ENCODE measurements at places on chromosomes 2 and 18.
A peak's percentile ranks its signal among the peaks of the same experiment; 100 is the strongest.

DNA sequence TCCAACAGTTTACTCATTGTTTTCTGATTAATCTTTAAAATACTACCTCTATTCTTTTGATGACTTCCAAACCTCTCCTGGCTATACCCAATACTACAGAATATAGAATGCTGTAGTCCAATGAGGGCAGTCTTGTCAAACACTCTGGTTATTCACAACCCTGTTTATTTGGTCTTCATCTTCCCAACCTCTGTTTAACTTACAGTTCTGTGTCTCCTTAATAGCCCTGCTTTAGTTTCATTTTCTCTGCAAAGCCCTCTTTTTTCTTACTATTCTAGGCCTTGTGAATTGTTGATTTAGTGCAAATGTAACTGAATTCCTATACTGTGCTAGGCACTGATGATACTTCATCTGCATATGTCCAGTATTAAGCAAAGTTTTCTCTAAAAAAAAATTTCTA lies 40.0 kb downstream of the ACVR2A start:
- DNase-seq: no peak

- DNase-seq: peak; percentile 14
Measured at GRCh38 chr2:107986278-107987217, at the start of gene SLC5A7. TSS of gene SLC5A7 (plus strand) at chr2:107986524. CDS start at chr2:107988156, 1,632 bp downstream.

DNA sequence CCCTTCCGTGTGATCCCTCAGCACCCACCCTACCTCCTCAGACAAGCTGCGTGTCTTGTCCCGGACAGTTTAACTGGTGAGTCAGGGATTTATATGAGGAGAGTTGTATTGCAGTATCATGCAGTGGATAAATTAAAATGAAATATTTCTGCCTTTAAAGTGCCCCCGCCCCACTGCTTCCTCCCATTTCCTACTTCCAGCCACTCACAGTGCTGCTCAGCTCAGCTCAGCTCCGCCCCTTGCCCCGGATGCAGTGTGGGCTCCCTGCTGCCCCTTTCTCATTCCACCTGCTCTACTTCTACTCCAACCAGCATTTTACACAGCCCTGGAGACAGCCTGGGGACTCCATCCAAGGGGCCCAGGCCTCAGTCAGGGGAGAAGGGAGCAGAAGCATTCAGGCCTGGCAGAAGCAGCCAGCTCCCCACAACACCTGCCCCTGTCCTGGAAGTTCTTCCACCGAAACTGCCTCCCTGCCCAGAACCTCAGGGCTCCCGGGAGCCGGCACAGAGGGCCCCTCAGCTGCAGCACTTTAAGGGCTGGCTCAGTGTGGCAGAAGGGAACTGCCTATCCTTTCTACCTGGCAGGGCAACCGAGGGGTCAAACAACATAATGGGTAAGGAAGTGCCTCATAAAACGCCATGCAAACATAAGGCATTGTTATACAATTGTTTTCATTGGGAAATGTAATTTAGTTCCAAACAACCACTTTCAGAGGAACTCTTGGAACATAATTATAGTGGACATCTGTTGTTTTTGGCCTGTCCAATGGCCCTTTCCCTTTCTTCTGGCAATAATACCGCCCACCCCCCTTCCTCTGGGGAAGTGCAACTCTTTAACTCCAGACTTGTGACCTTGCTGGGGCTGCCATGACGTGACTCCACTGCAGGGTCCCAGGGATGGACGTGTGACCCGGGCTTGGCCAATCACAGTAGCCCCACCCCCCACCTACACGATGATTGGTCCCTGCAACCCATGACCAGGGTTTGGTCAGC lies 102.3 kb downstream of the LIPG start:
- DNase-seq: no peak

GRCh38 chr2:219309278-219309677 lies at the start of gene PTPRN:
TSS of gene PTPRN (minus strand) at chr2:219309401. CDS start at chr2:219309332, 69 bp downstream.
- no peak for DNase-seq

- no peak for DNase-seq
Measured at GRCh38 chr2:78718024-78718423, 307.5 kb upstream of the REG3G start.

DNA sequence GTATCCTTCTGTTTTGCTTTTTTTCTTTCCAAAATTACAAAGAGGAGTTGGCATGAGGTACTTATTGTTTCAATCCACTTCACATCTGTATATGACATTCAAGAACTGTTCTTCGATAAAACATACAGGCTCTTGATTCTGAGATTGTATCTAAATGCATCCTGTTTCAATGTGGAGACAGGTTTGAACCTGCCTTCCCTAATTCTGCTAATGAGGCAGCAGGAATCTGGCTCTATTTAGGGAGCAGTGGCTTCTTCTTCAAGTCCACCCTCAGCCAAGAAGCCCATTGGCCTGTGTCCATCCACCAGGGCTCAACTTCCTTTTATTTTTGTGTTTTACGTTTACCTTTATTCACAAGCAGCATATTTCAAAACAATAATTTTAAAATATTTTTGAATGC lies 84.8 kb upstream of the PIK3C3 start:
- no peak for DNase-seq

- no peak for DNase-seq
Measured at GRCh38 chr2:25323042-25323514, 18.6 kb downstream of the DNMT3A start.

DNA sequence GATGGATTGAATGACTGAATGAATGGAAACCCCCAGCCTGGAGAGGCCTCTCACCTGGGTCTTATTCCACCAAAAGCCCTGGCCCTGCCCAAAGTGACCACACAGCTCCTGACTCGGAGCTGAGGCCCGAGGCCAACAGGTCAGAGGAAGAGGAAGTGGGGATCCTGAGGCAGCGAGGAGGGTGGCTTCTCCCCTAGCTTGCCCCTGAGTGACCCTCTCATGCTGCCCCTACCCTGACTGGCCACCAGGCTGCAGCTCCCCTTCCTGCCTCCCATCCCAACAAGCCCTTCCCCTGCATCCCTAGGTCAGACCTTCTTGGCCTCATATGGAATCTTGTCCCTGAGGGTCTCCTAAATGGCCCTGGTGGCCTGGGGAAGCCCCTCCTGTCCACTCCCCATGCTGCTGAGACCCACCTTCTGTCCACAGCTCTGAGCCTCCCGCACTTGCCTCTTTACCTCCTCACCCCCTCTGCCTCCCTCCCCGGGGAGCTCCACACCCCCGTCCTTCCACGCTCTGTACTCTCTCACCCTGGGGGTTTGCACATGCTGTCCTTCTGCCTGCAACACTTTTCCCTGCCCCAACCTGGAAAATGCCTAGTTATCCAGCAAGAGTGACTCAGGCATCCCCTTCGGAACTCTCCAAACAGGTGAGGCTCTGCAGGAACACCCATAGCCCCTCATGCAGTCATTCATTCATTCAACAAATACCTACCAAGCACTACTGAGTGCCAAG lies 134.8 kb upstream of the HDAC4 start:
- no peak for DNase-seq

GRCh38 chr2:29017716-29018435 lies 36.8 kb downstream of the TOGARAM2 start:
- DNase-seq: no peak

DNA sequence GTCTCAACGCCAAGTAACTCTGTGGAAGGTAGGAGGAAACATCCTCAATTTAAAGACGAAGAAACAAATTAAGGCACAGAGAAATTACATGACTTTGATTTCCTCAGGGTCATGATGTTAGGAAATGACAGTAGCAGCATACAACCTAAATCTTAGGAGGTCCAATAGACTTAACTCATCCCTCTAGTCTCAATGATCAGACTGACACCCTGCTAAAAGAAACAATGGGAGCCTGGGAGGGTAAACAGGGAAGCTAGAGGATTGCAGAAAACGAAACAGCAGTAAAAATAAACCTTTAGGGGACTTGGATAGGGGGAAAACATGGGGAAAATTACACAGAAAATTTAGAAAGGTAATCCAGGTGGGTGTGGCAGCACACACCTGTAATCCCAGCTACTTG lies 56.0 kb downstream of the ROCK2 start:
- no peak for DNase-seq

GRCh38 chr2:232779934-232780333 lies 3.6 kb upstream of the KCNJ13 start:
- DNase-seq: no peak

DNA sequence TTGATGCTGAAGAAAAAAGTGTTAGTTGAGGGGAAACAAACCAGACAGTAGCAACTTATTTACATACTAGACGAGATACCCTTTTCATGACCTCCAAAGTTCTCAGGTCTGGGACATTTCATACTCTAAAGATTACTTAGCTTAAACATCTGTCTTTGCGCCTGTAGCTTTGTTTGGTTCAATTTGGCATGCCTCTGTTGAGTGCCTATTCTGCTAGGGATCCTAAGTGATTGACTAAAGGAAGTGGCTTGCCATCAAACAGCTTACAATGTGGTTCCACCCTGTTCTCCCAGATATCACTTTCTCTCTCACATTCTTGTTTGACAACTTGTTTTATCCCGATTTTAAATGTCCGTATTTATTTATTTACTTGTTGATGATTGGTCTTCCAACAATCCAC lies 488.8 kb downstream of the PARD3B start:
- no peak for DNase-seq

DNA sequence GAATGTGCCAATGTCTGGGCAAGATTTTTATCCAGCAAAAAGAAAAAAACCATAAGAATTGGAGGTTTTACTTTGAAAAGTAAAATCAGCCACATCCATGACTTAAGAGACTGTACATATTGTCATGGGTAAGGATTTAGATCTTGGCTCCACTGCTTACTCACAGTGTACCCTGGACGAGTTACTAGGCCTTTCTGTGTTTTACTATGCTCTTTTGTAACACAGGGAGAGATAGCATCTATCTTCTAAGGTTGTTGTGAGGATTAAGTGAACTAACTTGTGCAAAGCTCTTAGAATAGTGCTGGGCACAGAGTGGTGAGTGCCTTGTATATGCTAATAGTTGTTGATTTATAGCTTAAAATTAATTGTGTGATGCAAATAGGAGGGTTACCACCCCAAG lies 255.9 kb downstream of the NEDD4L start:
- DNase-seq: no peak

GRCh38 chr2:33652830-33653229 lies 53.7 kb upstream of the FAM98A start:
- DNase-seq: no peak

DNA sequence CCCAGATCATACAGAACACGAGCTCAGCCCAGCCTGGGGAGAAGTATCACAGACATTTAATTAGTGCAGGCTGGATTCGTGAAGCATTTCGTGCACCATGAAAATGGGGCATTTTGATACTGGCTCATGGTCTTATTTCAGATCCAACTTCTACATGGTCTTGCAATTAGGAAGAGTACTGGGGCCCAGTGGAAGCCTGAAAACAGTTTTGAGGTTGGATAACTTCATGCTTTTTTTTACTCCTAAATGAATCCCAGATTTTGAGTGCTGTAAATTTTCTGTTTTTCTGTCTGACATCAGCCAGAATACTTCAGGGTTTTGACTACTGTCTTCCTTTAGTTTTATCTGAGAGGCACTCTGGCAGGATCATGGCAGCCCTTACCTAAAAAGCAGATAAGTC lies 160.1 kb downstream of the GFPT1 start:
- no peak for DNase-seq

DNA sequence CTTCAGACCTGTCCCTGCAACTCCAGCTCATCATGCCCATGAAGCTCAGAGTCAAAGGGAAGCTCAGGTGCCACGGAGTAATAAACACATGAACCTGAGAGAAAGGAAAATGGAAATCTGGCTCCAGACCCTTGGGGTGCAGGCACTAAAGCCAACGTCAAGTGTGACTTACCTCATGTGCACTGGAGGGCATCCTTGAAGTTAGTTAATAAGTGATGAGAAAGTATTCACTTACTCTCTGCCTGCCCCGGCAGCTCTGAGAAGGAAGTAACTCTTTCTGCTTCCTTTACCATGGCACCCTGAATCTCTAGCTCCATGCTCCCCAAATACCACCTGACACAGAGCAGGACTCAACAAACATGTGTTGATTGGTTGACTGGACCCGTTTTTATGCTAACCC lies 21.4 kb upstream of the AGAP1 start:
- no peak for DNase-seq

GRCh38 chr2:149507974-149508373 lies 79.6 kb downstream of the MMADHC start:
- DNase-seq: no peak

- no peak for DNase-seq
Measured at GRCh38 chr2:2587354-2587753, 256.3 kb upstream of the MYT1L start.

DNA sequence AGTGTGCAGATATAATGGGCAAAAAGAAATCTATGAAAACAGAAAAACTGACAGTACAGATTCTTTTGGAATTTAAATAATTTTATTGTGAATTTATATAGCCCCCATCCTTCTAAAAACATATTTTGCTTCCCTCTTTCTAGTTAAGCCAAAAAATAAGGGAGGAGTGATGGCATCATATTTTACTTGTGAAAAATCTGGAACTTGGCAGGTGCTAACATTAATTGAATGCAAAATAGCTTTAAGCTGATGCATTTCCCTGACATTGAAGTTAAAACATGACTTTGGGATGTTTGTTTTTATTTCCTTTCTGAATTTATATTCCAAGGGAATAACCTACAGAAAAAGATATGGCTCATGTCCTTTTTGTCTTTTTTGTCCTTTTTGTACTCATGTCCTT lies 82.6 kb upstream of the RBM44 start:
- no peak for DNase-seq

- DNase-seq: no peak
Measured at GRCh38 chr18:69817335-69817940, 130.2 kb downstream of the CD226 start.

- DNase-seq: no peak
Measured at GRCh38 chr2:29469516-29469915, 354.3 kb downstream of the CLIP4 start.

- no peak for DNase-seq
Measured at GRCh38 chr2:103176294-103176915, 414.6 kb downstream of the TMEM182 start.

GRCh38 chr2:239231231-239232194 lies 169.3 kb downstream of the HDAC4 start:
- no peak for DNase-seq

DNA sequence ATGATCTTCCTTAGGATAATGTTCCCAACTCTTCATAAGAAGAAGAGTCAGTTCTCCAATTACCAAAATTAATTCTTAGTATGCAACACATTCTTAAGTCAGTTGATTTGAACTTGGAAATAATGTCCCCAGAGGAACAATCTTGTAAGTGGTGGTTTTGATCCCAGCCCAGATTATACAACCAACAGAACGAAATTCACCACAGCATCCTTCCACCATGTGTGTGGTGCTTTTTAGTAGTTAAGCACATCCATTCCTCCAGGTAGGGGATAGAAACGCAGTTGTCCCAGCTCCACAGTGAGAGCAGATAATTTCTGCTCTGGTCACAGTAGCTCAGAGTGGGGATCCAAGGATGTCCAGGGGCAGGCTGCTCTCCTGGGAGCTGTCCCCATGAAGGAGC lies 161.7 kb upstream of the SLC39A10 start:
- DNase-seq: no peak
